ENCODE measurements at places on chromosomes 6 and 20.

GRCh38 chr6:18457065-18457737 lies 70.1 kb downstream of the RNF144B start:
- no peak for DNase-seq

DNA sequence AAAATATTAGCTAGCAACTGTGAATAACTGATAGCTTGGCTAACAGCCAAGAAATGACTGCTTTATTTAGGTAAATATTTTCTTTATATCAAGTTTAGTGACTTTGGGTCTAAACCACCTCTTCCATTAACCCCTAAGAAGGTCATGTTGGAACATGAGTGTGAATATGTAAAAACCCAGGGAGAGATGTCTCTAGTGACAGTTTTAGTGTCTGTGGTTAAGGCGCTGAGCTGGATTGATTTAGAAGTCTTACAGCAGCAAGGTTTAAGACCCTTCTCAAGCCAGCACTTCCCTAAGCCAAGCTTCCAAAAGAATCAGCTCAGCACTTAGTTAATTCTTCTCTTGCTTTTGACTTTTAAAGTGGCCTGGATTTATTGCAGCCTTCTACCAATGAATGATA lies 11.4 kb upstream of the SIRT5 start:
- no peak for DNase-seq

DNA sequence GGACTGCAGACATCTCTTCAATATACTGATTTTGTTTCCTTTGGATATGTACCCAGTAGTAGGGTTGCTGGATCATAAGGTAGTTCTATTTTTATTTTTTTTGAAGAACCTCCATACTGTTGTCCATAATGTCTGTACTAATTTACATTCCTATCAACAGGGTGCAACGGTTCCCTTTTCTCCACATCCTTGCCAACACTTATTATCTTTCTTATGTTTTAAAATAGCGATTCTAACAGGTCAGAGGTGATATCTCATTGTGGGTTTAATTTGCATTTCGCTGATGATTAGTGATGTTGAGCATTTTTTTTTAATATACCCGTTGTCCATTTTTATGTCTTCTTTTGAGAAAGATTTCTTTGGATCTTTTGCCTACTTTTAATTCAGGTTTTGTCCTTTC lies 2.0 kb upstream of the TP53RK start:
- DNase-seq: no peak

DNA sequence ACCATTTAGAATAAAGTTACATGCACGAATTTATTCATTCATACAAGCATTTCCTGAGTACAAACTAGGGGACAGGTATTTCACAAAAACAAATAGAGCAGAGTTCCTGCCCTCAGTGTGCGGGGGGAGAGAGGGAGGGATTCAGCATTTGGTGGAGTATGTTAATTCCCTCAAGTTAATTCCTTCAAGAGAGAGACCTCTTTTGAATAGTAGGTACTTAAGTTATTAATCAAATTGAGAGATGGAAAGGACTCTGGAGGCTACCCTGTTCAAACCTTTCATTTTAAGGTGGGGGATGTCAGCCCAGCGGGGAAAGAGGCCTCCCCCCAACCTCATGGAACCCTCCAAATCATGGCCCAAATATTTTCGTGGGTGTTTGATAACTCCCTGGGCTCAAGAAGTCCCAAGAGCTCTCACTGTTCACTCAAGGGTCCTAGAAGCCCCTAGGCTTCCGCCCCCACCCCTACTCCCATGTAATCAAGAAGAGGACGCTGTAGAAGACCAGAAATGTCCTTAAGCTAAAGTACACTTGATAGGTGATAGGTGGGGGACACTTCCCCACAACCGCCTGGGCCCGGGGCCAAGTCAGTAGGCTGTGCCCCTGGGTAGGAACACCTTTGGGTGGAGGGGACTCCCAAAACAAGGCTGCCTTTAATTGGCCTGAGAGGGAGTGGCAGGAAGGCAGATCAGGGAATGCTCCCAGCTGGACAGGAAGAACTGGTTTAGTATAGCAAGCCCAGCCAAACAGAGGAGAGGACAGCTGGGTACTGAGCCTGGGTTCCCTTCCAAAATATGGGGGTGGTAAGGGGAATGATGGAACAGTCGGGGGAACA lies 2.9 kb downstream of the SDC4 start:
- DNase-seq: no peak

DNA sequence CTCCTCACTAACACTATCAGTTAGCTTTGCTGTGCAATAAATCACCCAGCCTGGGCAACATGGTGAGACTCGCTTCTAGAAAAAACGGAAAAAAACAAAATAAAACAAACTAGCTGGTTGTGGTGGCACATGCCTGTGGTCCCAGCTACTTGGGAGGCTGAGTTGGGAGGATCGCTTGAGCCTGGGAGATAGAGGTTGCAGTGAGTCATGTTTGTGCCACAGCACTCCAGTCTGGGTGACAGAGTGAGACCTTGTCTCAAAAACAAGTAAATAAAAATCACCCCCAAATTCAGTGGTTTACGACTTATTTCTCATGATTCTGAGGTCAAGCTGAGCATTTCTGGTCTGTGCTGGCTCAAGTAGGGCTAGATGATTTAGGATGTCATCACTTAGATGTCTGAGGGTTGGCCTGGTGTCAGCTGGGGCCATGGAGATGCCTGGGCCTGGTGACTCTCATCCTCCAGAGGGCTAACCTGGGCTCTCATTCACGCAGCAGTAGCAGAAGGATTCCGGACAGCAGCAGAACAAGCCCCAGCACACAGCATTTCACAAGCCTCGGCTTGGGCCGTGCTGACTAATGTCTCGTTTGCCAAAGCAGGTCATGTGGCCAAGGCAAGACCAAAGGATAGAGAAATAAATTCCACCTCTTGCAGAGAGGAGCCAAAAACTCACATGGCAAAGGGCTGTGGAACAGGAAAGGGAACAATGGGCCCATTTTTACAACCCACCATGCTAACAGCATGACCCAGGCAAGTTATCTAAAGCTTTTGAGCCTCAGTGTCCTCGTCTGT lies 32.5 kb downstream of the MGME1 start:
- no peak for DNase-seq

- DNase-seq: no peak
Observed at GRCh38 chr20:58993332-58994248, 12.5 kb downstream of the NELFCD start.

DNA sequence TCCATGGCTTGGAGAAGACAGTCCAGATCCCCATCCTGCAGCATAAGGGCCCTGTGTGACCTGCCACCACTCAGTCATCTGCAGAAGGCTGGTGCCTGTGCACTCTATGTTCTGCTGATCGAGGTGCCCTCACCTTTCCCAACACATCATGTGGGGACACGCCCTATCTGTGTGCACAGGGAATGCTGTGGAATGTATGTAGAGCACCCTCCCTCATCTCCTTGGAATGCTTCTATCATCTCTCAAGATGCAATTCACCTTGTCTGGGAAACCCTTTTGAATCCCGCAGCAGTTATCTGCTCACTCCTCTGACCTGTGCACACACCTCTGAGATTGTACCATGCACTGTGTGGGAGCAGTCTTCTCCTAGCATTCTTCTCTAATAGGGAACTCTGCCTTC lies 207.2 kb upstream of the SSTR4 start:
- DNase-seq: no peak

GRCh38 chr6:14861491-14861943 lies 384.4 kb upstream of the JARID2 start:
- DNase-seq: no peak

DNA sequence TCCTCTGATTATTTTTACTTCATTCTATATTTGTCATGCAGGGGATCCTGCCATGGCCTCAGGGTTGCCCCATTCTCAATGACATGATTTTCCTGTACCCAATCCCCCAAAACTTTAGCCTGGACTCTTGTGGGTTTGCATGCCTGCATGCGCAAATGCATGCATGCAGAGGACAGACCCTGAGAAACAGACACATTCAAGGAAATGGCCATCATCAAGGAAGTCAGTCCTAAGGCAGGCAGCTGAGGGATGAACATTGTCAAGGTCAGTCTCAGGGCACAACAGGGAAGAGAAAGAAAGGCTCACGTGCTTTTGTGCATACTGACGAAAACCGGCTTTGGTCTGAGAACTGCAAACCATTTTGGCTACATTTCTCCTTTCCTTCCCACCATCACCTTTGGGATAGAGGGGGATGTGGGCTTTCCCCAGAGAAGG lies 13.1 kb downstream of the NEDD9 start:
- no peak for DNase-seq

DNA sequence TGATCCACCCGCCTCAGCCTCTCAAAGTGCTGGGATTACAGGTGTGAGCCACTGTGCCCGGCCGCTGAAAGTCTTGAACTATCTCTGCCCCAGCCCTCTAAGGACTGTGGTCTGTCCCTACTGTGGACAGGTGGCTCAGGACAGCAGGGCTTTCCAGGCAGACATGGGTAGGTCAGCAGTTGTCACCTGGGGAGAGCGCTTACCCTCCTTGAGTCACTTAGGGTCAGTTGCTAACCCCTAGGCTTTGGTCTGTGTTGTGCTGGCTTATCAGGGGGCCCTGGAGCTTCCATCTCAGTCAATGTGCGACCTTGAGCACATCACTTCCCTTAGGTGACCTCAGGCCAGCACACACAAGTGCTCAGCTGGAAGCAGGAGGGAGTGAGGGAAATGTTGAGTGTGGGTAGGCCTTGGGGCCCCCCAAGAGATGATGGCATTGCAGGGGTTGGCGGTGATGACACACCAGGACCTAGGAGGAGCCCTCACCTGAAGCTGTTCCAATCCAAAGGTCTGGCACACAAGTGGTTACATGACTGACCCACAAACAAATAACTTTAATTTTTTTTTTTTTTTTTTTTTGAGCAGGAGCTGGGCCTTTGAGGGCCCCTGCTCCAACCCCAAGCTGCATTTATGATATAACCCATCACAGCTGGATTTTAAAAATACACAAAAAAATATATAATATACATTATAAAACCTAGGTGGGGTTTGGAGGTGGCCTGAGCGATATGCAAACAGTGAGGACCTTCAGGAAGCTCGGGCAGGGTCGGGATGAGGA lies 5.1 kb downstream of the RPL10A start:
- no peak for DNase-seq

- DNase-seq: no peak
Observed at GRCh38 chr6:30793521-30794194, 49.3 kb upstream of the IER3 start.

DNA sequence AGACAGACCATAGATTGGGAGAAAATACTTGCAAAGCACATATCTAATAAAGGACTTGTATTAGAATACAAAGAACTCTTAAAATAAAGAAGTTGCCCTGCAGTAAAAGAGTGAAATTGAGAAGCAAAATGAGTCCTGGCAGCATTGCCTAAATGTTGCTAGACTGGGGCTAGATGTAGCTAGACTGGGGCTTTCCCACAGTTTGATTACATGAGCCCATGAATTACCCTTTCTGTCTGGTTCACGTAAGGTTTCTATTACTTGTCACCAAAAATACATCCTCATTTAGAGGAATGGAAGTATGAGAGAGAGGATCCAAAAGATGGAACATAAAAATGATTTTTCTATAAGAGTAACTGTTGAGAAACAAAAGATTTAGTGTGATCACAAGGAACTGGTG lies 57.6 kb upstream of the CCDC28A start:
- DNase-seq: no peak

GRCh38 chr6:73566954-73567591 lies 46.2 kb upstream of the EEF1A1 start:
- no peak for DNase-seq

GRCh38 chr6:84243240-84243639 lies 15.8 kb upstream of the CEP162 start:
- no peak for DNase-seq

GRCh38 chr6:105372849-105373182 lies 30.1 kb downstream of the PREP start:
- no peak for DNase-seq

DNA sequence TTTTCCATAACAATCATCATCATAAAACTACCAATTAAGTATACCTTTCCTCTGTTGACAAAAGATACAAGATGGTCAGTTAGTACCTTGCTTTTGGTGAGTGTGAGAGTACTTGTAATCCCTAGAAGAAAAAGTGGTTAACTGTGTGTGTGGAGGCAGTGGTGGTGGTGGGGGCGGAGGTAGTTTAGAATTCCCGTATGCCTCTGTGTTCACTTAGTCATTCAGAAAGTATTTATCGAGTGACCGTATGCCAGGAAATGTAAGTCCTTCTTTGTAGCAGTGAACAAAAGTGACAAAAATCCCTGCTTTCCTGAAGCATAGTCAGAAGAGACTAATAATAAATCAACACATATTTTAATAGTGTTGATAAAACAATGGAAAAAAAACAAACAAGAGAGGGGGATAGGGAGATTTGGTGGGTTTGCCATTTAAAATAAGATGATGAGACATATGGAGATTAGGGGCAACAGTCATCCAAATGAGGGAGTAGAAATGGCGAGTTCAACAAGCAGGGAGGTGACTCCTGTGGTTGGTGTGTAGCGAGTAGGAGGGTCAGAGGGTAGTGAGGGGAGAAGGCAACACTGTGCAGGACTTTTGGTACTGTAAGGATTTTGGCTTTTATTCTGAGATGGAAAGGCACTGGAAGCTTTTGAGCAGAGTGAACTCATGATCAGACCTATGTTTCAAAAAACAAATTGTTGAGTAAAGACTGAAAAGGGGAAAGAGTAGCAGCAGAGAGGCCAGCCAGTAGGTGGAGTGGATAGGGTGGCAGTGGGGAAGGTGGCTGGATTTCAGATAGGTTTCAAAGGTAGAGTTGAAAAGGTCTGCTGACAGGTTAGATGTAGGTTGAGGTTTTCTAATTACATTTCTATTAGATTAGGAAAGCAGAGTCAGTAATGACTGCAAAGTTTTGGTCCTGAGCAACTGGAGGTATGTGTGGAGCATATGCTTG lies 40.3 kb upstream of the SIM1 start:
- DNase-seq: no peak

DNA sequence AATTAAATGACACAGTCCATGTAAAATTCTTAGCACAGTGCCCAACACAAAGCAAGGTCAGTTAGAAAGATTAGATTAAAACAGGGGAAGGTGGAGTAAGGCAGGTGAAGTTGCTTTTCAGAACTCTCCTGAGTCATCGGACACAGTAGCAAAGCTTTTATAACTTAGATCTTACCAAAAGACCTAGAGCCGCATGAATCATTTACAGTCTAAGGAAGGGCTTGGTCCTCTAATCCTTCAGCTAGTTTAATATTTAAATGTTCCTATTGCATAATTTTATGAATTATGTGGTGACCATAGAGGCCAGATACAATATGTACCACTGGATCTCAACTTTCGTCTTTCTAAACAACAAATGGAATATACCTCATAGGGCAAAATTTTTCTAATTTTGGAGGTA lies 202.1 kb upstream of the SNX9 start:
- DNase-seq: no peak

DNA sequence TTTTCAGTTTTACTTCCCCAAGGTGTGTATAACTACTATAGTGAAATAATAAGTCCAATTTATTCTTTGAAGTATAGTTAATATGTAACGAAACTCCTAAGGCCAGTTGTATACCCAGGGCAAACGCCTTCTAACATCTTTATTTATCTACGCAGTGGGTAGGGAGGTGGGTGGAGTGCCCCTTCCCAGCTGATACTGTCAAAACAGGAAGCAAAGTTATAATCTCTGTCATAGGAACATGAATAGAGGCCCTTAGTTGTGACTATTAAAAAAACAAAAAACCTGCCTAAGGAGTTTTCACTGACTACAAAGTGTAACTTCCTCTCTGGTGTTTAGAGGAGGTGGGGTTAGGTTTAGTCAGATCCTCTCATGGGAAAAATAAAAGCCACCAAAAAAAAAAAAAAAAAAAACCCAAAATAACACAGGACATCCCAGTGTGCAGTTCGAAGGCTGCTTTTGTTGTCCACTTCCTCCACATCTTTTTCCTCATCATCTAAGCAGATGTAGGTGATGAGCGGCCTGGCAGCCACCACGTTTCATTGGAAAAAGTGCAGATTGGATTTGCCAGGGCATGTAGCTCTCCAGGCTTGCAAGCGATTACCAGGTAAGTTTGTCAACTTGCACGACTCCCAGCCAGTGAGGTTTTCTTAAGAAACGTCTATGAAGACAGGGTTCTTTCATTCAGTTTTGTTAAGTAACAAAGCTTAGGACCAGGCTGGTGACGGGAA lies 58.7 kb downstream of the UTRN start:
- peak; percentile 78 for DNase-seq

All from CD8-positive, alpha-beta memory T cell (primary cell).